ENCODE measurements at places on chromosomes 1 and 21.

DNA sequence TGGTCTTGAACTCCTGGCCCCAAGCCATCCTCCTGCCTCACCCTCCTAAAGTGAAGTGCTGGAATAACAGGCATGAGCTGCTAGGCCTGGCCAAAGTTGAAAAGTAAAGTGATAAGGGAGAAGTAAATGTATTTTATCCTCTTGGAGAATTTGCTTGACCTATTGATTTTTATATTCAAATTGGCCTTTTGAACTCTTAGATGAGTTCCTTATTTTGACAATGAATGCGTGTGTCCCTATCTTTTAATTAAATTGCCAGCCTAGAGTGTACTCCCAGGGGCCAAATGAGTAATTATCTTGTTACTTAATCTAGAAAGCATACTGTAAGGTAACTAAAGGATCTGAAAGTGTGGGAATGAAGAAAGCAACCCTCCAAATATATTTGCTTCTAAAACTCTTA lies 11.4 kb downstream of the RNF11 start:
- no peak for DNase-seq

GRCh38 chr1:89832496-89833127 lies 11.8 kb downstream of the LRRC8D start:
- no peak for DNase-seq

DNA sequence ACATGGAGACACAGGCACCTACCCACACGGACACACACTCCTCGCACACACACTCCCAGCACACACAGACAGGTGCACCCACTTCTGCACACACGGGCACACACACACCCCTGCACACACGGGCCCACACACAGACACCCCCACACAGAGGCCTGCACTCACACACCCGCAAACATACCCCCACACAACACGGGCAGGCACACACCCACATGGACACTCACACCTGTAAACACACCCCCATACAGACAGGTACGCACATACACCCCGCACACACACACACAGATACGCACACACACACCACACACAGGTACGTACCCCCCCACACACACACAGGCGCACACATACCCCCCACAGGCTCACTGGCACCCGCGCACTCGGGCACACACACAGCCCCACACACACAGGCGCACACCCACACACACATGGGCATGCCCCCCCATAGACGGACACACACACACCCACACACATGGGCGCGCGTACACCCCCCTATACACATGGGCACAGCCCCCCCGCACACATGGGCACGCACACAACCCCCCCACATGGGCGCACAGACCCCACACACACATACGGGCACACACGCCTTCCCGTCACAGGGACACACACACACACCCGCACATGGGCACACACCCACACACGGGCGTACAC lies 6.1 kb downstream of the ATAD3A start:
- no peak for DNase-seq

DNA sequence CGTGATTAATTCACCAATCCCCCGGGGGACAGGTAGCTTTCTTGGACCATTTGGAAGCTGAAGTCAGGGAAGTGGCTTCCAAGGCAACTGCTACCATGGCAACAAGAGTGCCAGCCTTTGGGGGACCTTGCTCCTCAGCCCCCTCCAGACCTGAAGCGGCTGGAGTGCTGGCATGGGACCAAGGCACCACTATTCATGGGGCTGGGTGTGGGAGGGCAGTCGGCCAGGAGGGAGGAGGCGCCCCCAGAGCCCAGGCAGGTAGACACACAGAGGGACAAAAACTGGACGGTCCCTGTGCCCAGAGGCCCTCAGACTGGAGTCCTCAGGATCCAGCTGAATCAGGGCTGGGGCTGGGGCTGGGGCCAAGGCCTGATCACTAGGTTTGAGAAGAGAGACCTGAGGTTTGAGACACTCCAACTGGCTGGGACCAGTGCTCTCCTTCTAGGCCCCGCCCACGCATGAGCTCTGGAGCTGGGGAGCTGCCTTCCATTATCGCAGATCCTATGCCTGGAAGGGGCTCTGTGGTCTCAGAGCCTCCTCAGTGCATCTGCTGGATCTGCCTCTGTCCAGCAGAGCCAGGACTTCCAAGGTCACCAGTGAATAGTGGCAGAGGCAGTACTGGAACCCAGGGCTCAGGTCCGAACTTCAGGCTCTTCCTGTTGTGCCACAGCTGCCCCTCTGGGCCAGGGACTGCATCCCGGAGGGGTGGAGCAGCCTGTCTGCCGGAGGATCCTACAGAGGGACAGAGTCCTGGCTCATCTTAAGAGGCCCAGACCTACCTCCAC lies 3.3 kb upstream of the KNCN start:
- no peak for DNase-seq

GRCh38 chr1:90412563-90412962 lies 304.5 kb downstream of the BARHL2 start:
- DNase-seq: no peak

DNA sequence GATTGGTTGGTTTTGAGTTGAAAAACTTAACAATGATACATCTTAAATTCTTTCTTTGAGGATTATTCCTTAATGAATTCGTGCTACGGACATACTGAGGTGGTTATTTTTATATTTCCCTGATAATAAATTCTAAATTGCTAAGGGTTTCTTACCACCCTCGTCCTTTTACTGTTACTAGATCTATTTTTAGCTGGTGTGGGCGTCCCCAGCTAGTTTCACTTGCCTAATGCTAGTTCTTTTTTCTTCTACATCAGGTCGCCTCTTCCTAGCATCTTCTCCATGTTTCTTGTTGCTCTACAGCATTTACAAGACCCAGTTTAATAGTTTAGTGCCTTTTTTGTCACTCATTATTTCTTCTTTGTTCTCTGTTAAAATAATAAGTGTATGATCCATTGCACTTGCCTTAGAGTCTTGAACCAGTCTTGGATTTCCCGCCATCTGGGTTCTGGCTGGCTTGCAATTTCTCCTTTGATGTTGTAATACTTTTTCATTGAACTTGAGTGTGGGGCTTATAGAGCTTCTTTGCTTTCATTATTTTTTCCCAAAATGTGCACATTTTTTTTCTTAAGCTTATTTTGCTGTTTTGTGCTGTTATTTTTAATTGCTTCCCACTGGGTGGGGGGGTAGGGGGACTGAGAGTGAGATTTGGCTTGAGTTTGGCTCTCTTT lies 677 bp upstream of the HSD11B1 start:
- DNase-seq: no peak

DNA sequence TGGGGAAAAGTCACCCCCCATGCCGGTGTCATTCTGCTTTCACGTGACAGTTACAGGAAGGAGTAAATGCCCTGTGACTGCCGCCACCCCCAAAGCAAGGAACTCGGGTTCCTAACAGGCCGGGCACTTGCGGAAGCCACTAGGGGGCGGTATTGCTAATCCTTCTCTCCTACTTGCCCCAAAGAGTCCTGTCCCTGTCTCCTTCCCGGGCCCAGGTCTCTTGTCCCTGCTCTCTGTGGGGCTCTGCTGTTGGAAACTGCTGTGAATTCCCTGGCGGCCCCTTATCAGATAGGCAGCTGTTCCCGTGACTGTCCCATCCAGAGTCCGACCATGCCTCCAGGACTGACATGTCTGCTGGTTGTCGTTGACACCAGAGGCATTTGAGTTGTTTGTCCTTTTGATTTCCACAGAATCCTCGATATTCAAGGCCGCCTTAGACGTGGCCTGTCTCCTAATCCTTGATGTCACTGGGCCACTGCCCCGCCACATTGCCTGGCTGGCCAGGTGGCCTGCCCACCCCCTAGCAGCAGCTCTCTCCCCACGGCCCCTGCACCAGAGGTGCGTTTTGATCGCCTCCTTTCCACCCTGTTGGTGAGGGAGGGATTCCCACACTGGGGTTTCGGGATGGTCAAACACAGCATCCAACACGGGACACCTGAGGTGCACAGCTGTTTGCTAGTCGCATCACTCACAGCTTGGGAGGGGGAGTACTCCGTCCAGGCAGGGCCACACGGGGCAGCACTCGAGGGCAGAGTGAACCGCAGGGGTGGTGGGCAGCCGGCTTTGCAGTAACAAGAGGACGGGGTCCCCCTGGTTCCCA lies 37.3 kb downstream of the CHAF1B start:
- DNase-seq: peak; percentile 84

DNA sequence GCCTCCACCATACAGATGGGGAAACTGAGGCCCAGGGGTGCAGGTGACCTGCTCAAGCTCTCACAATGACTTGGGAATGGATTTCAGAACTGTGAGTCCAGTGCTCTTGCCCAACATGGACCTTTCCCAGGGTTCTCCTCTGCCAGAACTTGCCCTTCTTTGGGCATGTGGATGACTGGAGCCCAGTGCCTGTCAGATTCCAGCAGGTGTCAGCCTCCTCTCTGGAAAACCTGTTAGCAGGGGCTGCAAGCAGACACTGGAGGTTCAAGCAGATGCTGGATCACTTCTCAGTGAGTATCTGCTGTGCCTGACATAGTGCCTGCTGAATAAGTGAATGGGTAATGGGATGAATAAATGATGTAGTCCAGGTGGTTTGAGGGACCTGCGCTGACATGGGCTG lies 314.2 kb upstream of the POU3F1 start:
- DNase-seq: no peak

- DNase-seq: no peak
Observed at GRCh38 chr1:147545133-147545532, 3.8 kb downstream of the BCL9 start.

- DNase-seq: no peak
Observed at GRCh38 chr1:226619031-226619430, 70.5 kb downstream of the STUM start.

GRCh38 chr1:212722270-212722957 lies 22.8 kb upstream of the BATF3 start:
- no peak for DNase-seq

- no peak for DNase-seq
Observed at GRCh38 chr1:74468982-74469603, 43.3 kb downstream of the LRRC53 start.

DNA sequence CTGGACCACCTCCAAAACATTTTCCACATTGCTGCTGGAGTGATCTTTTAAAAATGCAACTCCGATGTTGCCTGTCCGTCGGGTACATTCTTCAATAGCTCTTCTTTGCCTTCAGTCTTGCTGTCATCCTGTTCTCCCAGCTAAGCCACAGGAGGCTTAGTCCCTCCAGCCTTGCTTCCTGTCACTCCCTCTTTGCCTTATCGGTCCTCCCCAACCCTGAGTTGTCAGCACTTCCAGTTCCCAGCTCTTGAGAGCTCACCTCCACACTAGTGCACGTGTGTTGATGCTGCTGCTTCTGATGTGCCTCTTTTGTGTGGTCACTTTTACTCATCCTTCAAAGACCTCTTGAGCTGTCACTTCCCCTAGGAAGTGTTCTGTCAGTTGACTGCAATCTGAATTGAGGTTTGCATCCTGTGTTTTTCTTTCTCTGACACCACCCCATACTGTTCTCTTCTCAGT lies 15.3 kb downstream of the UCK2 start:
- DNase-seq: no peak

GRCh38 chr1:220974431-220974830 lies 95.2 kb downstream of the HLX start:
- DNase-seq: no peak

GRCh38 chr1:208235982-208236761 lies 8.0 kb downstream of the PLXNA2 start:
- no peak for DNase-seq

DNA sequence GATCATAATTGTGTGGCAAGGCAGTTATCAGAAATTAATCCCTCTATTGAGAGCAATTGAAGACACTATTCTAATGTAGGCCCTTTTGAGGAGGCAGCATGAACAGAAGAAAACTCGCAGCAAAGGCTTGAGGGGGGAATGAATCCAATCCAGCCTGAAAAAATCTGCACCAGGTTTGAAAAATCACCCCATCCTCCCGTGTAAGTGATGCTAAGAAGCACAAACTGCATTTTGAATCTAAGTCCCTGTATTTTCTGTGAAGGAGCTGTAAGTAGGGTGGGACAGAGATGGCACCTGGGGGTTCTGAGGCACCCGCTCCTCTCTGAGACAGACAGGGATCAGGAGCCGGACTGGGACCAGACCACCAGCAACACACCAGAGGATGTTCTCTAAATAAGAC lies at the start of gene CRB1:
Gene CRB1 (plus strand): TSS at position 241 of the 400 bp plus-strand sequence. CDS start 161 bp downstream, outside the sequence.
- no peak for DNase-seq

GRCh38 chr1:1366699-1367066 lies 8.3 kb downstream of the AURKAIP1 start:
- DNase-seq: no peak

GRCh38 chr1:212415107-212415841 lies 588 bp upstream of the PACC1 start:
- no peak for DNase-seq

- no peak for DNase-seq
Observed at GRCh38 chr21:44890961-44891541, 17.6 kb upstream of the PTTG1IP start.

DNA sequence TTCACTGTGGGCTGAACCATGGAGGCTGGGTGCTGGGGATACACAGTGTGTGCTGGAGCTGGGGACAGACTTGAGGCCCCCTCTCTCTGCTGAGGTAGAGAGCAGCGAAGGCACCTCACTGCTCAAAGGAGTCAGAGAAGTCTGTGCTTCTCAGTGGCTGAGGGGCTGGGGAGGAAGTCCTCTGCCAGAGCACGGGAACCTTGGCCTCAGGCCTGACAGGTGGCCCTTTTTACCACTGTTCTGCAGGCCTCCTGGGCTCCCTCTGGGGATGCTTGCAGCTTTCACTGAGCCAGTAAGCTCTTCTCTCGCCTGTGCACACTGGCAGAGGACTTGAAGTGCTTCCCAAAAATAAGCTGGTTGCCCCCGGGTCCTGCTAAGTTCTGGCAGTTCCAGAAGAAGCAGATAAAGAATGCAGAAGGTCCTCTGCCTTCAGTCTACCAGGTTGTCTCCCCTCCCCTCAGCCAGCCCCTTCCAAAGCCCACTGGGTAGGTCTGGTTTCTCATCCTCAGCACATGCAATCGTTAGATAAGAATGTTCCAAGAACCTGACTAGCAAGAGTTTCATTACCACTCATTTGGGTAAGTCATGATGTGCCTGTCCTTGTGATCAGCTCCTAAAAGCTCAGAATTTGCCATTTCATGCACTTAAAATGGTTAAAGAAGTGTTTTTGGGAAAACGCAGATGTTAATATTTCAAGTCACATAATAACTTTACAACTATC lies 53.9 kb downstream of the TENT5C start:
- no peak for DNase-seq

- no peak for DNase-seq
Observed at GRCh38 chr21:32548978-32549377, 36.3 kb downstream of the TCP10L start.

- peak; percentile 51 for DNase-seq
Observed at GRCh38 chr1:156090138-156090839, 8.0 kb upstream of the MEX3A start.

All from bone marrow (tissue), 2 donors.